Stimulated activated CD8-positive, alpha-beta memory T cell treated with anti-CD3 and anti-CD28 coated beads, Interleukin-4, amount 100 ng/mL, for 1 hour (primary cell): ENCODE measurements at places on chromosomes 4 and X.

DNA sequence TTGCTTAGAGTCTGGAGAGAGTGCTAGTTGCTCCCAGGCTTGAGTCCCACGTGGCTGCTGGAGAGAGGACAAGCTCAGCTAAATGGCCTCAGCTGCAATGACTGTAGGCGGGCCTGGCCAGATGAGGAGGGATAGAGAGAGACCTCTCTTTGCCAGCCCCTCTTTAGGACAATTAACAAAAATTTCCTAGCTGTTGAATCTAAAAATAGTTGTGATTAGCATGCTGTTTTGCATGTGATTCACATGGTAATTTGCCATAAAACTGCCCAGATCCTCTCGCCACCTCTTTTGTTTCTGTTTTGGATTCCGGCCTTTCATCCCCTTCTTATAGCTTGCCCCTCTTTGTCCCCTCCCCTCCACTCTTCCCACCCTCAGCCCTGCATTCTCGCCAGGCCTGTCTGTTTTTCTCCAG is 28.9 kb upstream of the PRPS1 start:
- DNase-seq: no peak

GRCh38 chr4:30642567-30642966 is 77.6 kb upstream of the PCDH7 start:
- no peak for DNase-seq

- DNase-seq: no peak
These were observed 1.4 kb upstream of the MSL3 start for GRCh38 chrX:11756354-11757318.

DNA sequence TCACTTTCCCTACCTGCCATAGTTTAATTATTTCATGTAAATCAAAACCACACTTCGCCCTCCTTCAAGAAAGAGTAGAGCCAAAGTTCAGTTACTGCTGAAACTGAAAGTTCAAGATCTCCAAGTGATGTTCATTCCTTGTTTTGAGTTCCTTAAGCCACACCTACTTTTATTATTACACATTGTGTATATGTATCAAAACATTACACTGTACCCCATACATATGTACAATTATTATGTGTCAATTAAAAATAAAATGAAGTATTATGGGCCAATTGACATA is 892.3 kb upstream of the NDST4 start:
- no peak for DNase-seq

DNA sequence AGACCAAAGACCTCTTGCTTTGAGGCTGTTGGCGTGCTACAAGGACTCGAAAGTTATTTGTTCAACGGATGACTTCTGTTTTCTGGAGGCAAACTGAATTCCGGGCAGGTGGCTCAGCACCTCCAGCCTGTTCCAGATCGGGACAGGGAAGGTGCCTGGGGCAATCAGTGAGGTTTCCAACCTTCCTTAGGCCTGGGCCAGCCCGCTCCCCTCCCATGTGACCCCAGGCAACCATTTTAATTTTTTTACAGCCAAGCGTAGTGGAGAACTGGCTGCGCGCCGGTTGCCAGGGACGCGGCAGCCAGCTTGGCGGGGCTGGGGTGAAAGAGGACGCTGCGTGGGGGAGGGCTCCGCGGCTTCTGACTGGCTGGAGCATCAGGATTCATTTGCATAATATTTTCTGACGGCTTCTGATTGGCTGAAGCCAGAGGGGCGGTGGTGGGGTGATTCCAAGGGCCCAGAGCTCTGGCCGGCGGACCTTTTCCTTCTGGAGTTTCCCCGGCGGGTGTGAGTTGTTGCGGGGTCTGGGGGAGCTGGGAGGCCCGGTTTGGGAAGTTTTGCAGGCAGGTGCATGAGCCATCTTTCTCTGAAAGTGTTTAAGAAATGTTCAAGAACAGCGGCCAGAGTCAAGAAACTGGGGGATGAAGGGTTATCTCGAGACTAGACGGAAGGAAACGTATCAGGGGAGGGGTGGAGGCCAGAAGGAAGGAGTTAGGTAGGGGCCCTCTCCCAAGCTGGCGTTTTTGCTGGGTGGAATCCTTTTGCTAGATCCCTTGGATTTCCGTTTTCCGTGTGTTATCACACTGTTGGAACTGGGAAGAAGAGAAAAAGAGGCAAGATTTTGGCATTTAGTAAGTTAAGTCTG is at the start of gene MID1IP1:
MID1IP1 (plus strand) TSS at position 479 of the 865 bp plus-strand sequence. CDS start 3,488 bp downstream, outside the sequence.
- no peak for DNase-seq
